Stimulated activated naive CD4-positive, alpha-beta T cell treated with Interleukin-2 at 50 U/mL for 16 hours (primary cell): ENCODE measurements at places on chromosomes 12 and 14.

DNA sequence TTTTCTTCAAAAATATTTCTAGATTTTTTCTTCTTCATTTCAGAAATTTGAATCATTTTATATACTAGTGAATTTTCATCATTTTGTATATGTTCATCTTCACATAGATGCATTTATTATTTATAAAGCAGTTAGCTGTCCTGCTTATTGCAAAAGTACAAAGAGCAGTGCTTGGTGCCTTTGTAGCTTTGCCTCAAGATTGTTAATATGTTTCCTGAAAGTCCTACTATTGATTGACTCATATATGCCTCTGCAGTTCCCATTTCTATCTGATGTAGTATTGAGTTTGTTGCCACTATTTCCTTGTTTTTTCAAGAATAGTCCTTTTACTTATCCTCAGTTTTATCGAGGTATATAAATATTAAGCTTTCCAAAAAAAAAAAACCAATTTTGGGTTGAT is 89.7 kb downstream of the PDE3A start:
- DNase-seq: no peak

DNA sequence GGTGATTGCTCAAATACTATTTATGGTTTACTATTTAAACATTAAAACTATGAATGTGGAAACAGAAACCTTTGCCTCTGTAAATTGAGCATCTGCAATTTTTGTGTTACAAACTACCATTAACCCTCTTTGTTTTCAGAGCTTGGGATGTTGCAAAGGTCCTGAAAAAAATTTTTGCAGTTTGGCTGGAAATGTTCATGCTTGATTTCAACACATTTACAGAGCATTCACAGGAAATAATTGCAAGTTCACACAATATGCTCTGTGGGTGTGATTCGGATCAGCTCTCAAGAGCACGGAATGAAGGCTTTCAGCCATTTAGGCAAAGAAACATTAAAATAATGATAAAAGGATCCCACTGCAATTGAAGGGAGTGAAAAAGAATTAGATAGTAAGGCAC is 232.9 kb downstream of the ATP23 start:
- no peak for DNase-seq

- no peak for DNase-seq
Measured at GRCh38 chr14:85471744-85472143, 58.2 kb upstream of the FLRT2 start.

DNA sequence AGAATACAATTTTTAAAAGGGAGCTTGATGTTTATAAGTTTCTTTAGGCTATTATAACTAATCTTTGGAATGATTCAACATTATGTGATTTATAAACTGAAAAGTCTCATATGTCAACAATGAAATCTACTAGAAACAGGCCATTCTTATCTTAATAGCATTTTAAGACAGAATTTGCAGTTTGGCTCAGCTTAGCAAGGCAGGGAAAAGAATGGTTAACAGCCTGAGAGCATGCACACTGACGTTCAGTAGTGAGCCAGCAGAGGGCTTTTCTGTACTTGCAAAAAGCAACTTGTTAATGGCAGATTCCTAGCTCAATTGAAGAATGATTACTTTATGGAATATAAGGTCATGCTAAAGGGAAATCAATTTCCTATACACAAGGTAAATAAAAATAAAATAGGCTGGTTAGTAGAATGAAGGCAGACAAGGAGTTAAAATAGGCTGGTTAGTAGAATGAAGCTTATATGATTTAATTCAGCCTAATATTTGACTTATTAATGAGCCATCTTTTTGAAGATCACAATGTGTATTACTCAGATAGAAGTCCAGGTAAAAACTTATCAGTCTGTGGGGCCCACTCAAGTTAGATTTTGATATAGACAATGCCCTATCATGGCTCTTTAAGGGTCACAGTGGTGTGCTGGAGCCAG is 95.9 kb downstream of the OTOGL start:
- DNase-seq: no peak

GRCh38 chr12:101733166-101733565 is 6.1 kb downstream of the SYCP3 start:
- DNase-seq: no peak

DNA sequence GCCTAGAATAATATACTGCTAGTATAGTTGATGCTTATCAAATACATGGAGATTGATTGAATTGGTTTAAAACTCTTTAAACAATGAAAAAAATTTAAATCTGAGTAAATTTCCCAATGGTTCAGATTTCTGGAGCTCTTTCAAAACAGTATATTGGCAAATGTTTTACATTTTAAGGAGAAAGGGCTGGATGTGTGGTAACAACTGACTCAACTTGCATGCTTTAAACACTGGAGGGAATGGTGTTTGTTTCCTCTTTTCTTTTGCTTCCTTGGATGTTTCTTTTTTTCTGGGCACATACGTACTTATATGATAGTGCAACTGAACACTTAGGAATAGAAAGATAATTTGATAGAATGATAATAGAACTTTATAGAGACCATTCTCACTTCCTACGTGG is 73.8 kb upstream of the RFX4 start:
- no peak for DNase-seq

- DNase-seq: no peak
Measured at GRCh38 chr14:73402579-73402978, 55.8 kb downstream of the NUMB start.

DNA sequence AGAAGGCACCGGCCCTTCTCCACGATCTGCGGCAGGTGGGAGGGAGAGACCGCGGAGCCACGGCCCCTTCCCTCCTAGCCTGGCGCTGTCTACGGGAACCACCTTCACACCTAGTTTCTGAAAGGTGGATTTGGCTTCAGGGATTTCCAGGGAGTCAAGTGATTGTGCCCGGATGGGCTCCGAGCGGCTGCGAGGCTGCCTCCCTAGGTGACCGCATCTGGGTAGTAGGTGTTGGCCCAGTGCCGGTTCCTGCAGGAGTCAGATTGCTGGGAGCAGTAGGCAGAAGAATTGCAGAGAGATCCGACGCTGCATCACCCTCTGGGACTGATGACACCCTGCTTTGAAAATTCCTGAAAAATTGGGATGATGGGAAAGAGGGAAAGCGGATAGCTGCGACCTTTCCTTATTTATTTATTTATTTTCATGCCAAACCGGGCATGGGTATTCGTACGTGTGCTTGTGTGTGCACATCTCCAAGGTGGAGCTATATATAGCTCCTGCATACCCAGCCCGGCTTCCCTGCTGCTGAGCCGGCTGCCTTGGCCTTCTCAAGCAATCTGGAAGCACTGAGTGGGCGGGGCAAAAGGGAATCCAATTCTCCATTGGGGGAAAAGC is 1.1 kb downstream of the CNTN1 start:
- DNase-seq: no peak

- DNase-seq: no peak
Measured at GRCh38 chr12:29544428-29545101, 47.1 kb upstream of the OVCH1 start.

DNA sequence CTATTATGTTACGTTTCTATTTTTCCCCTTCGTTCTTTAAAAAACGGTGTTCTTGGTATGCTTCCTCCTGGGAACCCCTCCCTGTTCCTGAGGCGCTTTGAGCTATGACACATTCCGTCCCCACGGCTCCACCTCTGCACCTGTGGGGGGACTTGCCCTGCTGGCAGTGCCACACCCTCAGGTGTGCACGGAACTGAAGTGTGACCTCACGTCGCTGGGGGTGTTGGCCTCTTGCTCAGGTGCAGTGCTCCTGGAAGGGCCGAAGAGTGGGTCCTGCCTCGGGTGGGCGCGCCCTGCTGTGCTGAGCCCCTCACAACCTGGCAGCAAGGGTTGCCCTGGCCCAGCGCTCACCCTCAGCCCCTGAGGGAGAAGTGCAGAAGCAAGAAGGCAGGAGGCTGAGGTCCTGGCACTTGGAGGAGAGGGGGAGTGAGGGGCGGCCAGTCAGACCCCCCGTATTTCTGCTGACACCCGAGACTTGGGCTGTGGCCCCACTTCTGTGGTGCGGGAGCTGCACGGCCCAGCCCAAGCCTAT is 4.9 kb downstream of the AMN start:
- DNase-seq: no peak

DNA sequence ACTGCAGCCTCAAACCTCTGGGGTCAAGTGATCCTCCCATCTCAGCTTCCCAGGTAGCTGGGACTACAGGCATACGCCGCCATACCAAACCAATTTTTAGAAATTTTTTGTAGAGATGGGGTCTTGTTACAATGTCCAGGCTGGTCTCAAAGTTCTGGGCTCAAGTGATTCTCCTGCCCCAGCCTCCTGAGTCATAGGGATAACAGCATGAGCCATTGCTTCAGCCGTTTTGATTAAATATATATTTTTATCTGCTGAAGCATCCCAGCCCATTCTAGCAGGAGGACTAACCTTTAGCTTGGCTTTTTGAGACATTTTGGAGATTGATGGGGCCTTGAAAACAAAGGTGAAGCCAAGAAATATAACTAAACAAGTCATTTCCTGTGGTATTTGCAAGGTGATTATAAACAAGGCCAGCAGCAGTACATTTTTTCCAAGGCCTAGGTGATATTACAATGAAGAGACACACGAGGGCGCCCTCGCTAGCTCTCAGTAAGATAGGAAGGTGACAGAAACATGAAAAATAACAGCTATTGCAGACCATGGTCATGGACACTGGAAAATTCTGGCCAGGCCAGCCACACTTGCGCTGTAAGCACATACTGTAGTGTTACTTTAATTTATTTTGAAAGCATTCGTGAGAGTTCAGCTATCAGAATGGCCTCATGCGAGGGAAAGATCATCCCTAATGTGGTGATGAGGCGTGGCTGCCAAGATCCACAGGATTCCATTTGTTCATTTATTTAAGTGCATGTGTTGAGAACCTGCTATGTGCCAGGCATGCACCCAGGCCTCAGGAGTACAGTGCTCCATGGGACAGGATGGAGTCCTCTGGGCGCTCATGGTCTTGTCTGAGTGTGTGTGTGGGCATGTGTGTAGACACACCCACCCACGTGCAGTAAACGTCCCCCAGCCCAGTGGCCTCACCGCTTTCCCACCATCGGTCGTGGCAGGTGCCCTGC is 63.5 kb downstream of the DGLUCY start:
- peak; percentile 41 for DNase-seq

GRCh38 chr14:88422047-88422446 is 36.6 kb downstream of the SPATA7 start:
- no peak for DNase-seq

DNA sequence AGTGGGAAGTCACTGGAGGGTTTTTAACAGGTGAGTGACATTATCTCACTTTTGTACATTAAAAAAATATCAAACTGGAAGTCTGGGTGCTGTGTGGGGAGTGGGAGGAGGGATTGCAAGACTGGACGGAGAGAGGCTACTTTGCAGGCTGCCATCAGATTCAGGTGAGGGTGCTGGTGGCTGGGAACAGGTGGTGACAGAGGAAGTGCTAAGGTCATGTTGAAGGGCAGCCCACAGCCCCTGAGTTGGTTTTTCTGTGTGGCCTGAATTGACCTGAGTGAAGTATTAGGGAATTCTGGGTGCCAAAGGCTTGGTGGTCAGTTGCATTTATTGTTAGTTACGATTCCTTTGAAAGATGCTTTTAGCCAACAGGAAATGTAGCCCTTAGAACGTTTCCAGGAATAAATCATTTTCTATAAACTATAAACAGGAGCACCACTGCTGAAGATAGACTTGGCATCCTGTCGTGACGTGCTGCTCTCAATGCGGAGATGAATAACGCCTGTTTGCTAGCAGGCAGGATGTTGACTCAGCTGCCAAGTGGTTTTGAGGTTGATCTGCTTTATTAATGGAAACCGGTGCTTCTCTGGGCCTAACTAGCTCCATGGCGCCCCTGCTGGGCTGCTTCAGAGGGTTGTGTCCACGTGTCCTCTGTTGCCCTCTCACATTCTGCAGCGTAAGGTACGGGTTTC is 707.5 kb upstream of the TMEM132C start:
- peak; percentile 65 for DNase-seq

DNA sequence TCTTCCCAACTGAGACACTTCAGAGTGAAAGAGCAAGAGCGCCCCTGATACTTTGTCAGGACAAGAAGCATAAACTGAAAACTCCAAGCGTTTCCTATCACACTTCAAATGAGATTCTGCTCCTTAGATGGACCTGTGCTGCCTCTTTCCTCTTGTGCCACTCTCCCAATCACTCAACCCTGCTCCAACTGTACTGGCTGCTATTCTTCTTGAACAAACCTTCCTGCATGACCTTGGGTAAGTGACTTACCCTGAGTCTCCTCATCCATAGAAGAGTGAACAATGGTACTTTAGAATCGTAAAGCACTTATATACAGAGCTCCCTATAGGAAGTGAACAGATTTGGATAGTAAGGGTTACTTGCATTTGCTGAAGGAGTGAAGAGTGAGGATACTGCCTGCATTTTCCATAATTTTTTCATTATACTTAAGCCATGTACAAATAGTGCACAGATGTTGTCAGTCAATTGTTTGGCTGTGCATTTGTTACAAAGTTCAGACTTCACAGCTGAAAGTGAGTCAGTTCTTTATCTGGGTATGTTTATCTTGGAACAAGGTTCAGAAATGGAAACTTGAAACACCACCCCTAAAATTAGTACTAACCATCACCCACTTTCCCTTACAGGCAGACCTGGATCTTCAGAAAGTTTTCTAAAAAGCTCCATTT is 10.8 kb downstream of the MTERF2 start:
- DNase-seq: no peak

- no peak for DNase-seq
Measured at GRCh38 chr12:124185971-124186686, 108.8 kb upstream of the RFLNA start.

- no peak for DNase-seq
Measured at GRCh38 chr12:1443421-1444141, 150.8 kb downstream of the FBXL14 start.

DNA sequence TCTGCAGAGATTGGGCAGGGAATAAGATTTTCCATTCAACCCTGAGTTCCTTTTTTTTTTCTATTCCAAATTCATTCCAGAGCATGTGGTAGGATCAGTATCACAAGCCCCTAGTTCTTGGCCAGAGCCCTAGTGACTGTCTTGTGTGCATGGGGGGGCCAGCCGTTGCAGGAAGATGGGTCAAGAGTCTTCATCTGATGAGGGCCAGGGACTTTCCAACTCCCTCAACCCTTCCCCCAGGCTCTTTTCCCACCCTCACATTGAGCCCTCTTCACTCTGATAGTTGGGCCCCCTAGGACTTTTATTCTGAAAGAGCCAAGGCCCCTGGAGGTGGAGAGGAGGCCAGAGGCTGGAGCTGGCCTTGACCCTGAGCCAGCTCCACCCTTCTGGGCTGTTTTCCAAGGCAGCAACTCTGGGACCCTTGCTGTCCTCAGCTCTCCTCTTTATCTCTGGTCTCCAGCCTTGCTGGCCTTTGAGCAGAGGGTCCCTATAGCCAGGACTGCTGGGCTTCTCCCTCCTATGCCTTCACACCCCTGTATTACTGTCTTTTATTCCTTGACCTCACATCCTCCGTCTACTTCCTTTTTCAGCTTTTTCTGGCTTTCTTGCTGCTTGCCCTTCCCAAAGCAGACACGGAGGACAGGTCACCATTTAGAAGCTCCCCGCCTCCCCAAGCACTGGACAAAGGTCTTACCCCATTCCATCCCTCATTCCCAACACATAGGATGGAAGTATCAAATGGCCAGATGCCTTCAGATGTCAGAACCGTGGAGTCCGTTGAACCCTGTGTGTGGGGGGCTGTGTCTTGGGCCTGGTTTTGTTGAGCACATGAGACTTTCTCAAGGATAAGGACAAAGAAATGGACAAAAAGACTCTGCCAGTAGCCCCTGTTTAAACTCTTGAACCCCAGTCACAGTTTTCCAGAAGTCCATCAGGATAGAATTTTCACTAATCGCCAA is 5.6 kb downstream of the RBP5 start:
- DNase-seq: no peak
